ENCODE measurements at places on chromosomes 1 and 21.

DNA sequence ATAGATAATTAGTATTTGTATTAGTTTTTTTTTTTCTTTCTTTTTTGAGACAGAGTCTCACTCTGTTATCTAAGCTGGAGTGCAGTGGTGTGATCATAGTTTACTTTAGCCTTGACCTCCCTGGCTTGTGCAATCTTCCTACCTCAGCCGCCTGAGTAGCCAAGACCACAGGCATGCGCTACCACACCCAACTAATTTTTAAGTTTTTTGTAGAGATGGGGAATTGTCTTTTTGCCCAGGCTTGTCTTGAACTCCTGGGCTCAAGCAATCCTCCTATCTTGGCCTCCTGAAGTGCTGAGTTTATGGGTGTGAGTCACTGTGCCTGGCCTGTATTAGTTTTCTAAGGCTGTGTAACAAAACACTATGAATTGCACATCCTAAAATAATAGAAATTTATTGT lies 58.3 kb downstream of the MSH4 start:
- DNase-seq, result no peak

GRCh38 chr1:168303716-168304540 lies 23.3 kb downstream of the TBX19 start:
- DNase-seq, result no peak

DNA sequence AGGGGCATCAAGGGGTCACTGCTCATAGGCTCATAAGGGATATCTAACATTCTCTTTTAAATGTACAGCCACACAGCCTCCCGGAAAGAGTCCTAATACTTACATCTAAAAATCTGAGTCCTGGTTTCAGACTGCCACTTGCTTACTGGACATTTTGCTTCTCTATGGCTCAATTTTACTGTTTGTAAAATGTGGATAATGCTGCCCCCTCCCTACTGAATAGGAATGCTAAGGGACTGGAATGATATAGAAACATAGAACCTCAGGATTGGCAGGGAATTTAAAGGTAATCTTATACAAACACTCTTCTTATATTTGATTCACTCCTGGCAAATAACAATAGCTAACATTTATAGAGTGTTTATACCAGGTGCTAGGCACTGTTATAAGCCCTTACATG lies 910 bp upstream of the TNR start:
- DNase-seq, result no peak

DNA sequence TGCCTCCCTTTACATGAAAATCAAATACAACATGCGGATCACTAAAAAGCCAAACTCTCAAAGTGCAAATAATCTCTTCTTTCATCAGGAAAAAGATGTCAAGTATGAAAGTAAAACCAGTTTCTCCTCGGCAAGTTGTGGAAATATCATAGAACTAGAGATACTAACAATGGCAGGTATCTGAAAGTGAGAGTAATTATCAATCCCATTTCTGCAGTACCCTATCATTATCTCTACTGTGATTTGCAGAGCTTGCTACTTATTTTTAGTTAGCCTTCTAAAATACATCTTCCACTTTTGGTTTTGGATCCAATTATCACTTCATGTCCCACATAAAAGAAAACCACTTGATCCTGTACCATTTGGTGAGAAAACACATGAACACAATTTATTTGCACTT lies 3.0 kb downstream of the TP53BP2 start:
- DNase-seq, result no peak

DNA sequence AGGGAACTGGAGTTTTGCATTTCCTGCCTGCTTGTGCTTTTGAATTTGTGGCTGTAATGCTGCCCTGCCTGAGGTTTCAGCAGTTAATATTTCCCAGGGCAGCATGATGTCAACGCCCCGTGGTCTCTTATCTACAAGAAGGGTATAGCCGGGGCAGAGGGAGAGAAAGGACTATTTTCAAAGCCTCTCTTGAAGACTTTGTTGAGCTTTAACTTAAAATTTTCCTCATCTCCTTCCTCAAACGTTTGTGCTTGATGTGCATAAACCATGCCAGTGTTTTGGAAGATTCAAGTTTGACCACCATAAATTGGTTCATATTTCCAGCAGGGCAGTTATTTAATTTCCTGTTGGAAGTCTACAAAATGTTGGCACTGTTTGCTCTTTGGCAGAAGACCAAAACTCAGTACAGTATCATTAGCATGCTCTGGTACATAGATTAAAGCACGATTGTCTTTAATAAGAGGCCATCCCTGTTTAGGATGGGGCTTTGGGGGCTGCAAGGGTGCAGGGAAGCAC lies 43.4 kb downstream of the ROR1 start:
- DNase-seq, result no peak

DNA sequence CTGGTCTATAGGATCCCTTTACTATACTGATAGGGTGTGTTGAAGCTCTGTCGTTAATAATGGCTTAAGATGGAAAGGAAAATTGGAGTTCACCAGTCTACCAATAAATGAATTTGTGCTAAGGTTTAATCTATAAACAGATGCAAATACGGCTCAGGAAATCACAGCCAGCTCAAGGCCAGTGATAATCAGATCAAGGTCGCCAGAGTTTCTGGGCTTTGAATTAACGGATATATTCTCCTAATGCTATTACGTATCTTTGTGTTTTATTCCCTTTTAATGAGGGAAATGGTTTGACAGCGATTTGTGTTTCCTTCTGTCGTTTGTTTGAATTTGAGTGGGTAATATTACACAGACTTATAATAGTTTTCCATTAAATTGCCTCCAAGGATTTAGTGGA lies 279.6 kb downstream of the BACH1 start:
- DNase-seq, result no peak

- no peak for DNase-seq
These were observed 98.2 kb upstream of the LMO4 start for GRCh38 chr1:87230501-87230900.

DNA sequence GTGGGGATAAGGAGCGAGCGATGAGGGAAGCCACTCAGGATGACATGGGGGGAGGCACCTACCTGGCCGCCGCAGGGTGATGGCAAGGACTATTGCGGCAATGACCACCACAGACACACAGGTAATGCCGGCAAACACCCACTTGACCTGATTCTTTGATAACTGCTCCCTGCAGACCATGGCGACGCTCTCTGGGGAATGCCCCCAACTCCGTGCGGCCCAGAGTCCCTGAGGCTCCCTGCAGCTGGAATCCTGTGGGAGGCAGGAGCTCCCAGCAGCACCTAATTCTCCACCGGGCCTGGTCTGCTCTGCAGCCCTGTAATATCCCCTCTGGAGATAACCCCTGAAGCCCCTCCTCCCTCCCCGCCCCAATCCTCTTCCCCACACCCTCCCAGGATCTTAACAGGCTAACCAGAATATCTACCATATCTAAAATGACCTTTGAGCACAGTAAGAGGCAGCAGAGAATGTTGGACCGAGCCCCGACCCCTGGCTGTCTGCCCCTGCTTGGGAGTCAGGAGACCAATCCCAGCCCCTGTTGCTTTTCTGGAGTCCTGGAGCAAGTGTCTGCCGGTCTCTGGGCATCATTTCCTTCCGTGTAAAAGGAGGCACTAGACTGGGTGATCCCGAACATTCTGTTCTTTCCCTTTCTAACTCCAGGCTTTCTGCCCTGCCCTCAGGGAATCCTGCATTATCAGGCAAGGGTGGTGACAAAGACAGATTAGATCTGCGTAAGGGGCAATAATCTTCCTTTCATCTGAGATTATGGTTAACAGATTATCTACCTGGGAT lies at the start of gene FAM151A:
Gene FAM151A (minus strand): TSS at position 310 of the 792 bp plus-strand sequence. CDS start 130 bp downstream, at position 180.
- DNase-seq, result no peak

DNA sequence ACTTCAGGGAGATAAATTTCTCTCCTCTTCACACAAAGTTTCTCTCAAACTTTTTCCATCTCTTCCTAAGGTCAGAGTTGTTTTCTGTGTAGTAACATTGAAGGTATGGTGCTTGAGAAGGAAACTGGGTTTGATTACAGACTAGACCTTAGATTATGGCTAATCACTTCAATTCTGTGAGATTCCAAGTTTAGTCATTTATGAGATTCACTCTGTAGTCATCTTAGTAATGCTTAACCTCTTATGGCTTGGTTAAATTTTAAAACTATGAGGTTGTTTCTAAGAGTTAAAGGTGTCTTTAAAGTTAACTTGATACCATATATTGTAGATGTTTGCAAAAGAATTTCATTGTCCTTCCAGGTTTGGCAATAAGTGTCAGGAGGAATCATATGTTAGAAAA lies 1092.2 kb downstream of the KCNT2 start:
- no peak for DNase-seq

DNA sequence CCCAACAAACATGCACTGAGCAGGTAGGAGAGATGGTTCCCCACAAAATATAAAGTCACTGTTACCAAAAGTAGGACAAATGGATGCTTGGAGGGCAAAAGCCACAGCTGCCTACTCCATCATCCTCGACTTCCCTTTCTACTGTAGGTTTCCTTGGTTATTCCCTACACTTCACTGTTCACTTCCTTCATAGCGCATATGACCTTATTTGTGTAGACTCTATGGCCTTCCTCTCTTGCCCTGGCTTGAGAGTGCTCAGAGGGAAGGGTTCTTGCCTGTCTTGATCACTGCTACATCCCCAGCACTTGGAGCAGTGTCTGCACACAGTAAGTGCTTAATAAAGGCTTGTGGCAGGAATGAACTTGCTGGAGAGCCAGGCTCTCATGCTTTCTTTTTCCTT lies 14.6 kb upstream of the TRNP1 start:
- DNase-seq, result no peak

DNA sequence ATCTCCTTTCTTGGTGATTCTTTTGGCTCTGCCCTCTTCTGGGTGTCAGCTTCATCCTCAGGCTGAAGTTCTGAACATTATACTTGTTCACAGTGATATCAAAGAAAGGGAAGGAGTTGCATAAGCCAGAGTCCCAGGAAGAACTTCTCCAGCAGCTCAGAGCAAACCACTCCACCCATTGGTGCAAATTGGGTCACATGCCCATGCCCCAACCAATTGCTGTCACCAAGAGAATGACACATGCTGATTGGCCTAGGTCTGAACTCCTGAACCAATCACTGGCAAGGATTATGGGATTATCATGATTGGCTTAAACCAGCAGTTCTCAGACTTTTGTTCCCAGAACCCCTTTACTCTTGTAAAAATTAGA lies 256.5 kb upstream of the TMEM51 start:
- no peak for DNase-seq

- DNase-seq, result no peak
These were observed 10.1 kb upstream of the MEF2D start for GRCh38 chr1:156510709-156511108.

- DNase-seq, result no peak
These were observed 42.1 kb upstream of the SRP9 start for GRCh38 chr1:225735252-225736149.

Measured in NCI-H1436 treated with DMSO at 0.1 percent for 48 hours (cell line).